ENCODE measurements at places on chromosomes 6 and 20.

DNA sequence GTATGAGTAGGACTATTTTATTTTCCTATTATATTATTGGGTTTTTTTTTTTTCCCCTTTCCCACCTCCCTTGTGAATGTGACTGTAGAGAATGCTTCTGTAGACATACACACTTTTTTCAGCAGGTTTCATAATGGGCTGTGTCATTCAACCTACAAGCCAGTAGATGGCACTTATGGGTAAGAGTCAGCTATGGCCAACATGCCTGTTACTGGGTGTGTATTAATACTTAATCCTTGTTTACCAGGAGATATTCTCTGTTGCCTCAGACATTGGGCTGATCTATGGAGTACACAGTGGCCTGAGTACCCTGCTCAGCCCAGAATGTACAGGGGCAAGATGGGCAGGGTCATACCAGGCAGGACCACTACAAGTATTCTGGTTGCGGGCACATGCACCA is 382.5 kb downstream of the EPHA7 start:
- H3K36me3 ChIP-seq: no peaks in the 10 kb centered on the region
- DNase-seq: peak; percentile 52
- H3K27me3 ChIP-seq: no peaks in the 10 kb centered on the region
- H3K4me1 ChIP-seq: no peaks in the 10 kb centered on the region

GRCh38 chr6:117547688-117548621 is 54.4 kb downstream of the GOPC start:
- no peak overlapping the region for H3K27ac ChIP-seq
- no peaks in the 10 kb centered on the region for H3K36me3 ChIP-seq
- H3K4me3 ChIP-seq: no peak overlapping the region
- DNase-seq: no peak

DNA sequence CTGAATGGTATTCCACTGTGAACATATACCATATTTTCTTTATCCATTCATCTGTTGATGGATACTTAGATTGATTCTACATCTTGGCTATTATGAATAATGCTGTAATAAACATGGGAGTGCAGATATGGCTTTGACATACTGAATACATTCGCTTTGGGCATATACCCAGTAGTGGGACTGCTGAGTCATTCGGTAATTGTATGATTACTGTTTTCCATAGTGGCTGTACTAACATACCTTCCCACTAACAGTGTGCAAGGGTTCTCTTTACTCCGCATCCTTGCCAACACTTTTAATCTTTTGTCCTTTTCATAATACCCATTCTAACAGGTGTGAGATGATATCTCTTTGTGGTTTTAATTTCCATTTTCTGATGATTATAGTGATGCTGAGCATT is 98.2 kb upstream of the ESR1 start:
- H3K36me3 ChIP-seq: no peaks in the 10 kb centered on the region
- no peak for DNase-seq
- no peak overlapping the region for H3K27ac ChIP-seq
- H3K4me1 ChIP-seq: no peaks in the 10 kb centered on the region
- H3K27me3 ChIP-seq: no peaks in the 10 kb centered on the region

DNA sequence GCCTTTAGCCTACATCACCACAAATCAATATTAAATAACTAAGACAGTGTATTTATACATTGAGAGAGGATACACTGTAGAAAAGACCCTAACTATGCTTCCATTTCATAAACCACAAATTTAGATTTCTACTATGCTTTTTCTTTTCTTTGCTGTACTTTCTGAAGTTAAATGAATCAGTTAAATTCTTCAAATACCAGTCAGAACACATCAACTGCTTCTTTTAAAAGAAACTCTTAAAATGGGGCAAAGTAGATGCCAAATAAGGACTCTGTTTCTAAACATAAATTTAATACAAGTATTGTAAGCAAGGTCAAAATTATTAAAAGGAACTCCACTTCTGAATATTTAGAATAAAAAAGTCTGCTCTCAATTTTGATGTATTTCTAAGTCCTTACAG is 76.9 kb downstream of the GMDS start:
- H3K4me1 ChIP-seq: peaks cover 3% of the 10 kb centered on the region
- no peaks in the 10 kb centered on the region for H3K27me3 ChIP-seq
- H3K27ac ChIP-seq: no peak overlapping the region
- no peaks in the 10 kb centered on the region for H3K36me3 ChIP-seq
- DNase-seq: peak; percentile 13

GRCh38 chr20:34984756-34985261 is 29.1 kb downstream of the MYH7B start:
- no peaks in the 10 kb centered on the region for H3K27me3 ChIP-seq
- H3K27ac ChIP-seq: no peak overlapping the region
- no peaks in the 10 kb centered on the region for H3K36me3 ChIP-seq
- DNase-seq: no peak
- H3K4me3 ChIP-seq: no peak overlapping the region
